AG04450 (cell line): ENCODE measurements at places on chromosomes 12 and 14. TPM values are rescaled to one million over a fixed set of nuclear protein-coding genes. Genes with fewer than 3 reads are reported as not detected.

Gene COX8C
- not detected in 2 replicates for polyA plus RNA-seq

Gene GYS2
- polyA plus RNA-seq = not detected in 2 replicates

DNA sequence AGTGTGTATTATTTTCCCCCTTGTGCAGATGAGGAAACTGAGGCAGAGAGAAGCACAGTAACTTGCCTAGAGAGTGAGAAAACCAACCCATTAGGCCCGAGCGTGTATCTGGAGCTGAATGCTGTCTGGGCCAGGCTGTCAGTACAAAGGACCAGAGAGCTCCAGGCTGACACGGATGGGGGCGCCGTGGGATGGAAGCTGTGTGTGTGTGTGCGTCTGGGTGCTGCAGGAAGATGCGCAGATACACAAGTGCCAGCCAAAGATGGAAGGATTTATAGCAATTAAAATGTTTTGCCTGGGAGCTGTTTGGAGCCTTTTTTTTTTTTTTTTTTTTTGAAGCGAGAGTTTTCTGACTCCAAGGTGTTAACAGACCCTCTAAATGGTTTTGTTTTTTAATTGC is 53.7 kb upstream of the GPATCH2L start:
- no peak for DNase-seq

- no peak for DNase-seq
Observed at GRCh38 chr12:116813271-116814041, 67.8 kb downstream of the HRK start.

DNA sequence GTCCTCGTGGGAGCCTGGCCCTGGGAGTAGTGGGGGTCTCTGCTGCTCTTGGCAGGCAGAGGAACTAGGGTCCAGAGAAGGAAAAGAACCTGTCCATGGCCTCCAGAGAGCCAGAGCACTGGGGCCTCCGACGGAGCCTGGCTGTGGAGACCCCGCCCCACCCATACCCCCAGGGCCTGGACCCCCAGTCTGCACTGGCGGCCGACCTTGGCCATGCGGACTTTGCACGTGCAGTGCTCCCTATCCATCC is 1.1 kb downstream of the BEGAIN start:
- no peak for DNase-seq

GRCh38 chr12:24596768-24597388 is 352.0 kb downstream of the BCAT1 start:
- DNase-seq = no peak

GRCh38 chr12:29738365-29738764 is 45.4 kb downstream of the TMTC1 start:
- DNase-seq = no peak

GRCh38 chr12:12612358-12612757 is 682 bp downstream of the CREBL2 start:
- DNase-seq = peak; percentile 27

DNA sequence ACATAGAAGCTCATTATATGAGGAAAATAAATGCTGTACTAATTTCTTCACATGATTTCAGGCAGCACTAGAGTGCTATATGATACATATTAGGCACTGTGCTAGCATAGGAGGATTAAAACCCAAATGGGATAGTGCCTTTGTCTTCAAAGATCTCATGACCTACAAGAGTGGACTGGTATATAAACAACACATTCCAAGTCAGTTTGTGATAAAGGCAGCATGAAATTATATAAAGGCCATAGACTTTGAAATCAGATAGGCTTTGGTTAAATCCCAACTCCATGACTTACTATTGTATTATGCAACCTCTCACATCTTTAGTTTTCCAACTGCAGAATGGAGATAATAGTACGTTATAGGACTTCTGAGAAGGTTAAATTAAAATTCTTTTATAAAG is 179.7 kb downstream of the RAD51B start:
- no peak for DNase-seq

DNA sequence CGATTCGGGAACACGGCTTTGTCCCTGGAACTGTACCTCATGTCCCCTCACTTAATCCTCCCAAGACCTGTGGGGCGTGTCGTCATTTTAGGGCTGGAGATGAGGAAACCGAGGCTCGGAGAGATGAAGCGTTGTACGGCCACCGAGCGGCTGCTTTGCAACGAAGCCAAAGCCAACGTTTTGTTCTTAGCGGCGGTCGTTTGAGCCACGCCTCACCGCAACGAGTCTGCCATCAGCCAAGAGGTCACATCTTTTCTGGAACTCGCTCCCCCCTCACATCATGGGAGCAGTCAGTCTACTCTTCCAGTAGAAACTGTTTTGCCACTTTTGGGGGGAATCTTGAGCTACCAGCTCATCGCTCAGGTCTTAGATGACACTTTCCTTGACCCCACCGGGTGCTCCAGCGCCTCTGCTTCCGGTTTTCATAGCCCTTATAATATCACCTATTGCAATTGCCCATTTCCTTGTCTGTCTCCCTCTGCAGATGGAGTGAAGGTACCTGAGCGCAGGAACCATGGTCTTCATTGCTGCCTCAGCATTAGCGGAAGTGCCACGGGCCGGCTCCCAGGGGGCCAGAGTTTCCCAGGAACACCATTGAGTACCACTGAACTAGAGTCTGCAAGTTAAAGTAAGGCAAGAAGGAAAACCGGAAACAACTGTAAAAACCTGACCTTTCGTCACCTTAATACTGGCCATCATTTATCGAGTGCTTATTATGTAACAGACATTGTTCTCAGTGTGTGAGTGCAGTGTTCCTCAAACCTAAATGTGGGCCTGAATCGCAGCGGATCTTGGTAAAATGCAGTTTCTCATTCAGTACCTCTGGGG is 19.6 kb downstream of the NINJ2 start:
- DNase-seq = no peak

DNA sequence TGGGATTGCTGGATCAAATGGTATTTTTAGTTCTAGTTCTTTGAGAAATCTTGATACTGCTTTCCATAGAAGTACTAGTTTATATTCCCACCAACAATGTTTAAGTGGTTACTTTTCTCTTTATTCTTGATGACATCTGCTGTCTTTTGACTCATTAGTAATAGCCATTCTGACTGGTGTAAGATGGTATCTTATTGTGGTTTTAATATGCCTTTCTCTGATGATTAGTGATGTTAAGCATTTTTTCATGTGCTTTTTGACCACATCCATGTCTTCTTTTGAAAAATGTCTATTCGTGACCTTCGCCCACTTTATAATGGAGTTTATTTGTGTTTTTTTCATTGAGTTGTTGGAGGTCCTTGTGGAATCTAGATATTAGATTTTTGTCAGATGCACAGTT is 865.7 kb downstream of the SLC6A15 start:
- no peak for DNase-seq

- no peak for DNase-seq
Observed at GRCh38 chr12:49301760-49302159, 6.8 kb downstream of the PRPH start.

DNA sequence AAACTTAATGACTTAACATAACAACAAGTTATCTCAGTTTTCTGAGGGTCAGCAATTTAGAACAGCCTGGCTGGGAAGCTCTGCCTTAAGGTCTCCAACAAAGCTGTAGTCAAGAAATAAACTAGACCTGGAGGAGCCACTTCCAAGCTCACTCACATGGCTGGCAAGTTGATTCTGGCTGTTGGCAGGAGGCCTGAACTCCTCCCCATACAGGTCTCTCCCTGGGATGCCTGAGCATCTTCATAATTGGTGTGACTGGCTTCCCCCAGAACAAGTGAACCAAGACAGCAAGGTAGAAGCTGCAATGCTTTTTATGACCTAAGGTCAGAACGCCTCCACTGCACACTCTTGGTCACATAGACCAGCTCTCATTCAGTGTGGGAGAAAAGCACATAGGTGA is 128.3 kb downstream of the SAMD4A start:
- no peak for DNase-seq

DNA sequence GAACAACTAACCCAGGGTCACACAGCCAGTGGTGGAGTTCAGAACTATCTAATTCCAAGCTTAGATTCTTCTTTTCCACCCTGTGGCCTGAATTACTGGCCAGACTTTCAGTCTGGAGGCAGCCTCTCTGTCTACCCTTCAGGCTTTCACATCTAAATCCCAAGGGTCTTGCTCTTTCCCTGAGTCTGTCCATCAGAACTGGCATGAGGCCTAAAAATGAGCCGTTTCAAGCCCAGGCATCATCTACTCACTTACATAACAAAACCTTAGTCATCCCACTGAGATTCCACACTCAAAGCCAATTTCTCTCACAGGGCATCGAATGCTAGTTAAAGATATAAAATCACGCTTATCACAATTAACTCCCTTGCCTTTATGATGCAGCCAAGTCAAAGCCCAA is 1.3 kb upstream of the PTGDR start:
- DNase-seq = no peak
